ENCODE measurements at places on chromosomes 5 and 9.

- no peak for DNase-seq
These were observed 7.0 kb downstream of the NR5A1 start for GRCh38 chr9:124500028-124500795.

- no peak for DNase-seq
These were observed 10.9 kb upstream of the TMEM161B start for GRCh38 chr5:88279584-88279983.

GRCh38 chr5:88438006-88438405 is 169.4 kb upstream of the TMEM161B start:
- DNase-seq = peak; percentile 0

DNA sequence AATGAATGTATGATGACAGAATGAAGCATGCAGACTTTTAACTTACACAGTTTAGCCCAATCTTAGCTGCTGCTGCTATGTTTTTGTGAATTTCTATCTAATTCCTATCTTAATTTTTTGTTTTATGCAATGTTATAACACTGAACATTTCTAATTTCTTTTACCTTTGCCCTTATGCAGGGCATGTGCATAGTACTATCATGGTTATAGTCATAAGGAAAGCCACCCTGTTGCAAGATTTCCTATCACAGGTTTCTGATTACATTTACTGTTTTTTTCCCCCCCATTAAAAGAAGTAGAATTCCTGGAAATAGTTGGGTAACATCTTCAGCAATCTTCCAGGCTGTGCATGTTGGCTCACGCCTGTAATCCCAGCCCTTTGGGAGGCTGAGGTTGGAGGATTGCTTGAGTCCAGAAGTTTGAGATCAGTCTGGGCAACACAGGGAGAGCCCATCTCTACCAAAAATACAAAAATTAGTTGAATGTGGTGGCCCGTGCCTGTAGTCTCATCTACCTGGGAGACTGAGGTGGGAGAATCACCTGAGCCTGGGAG is 164.4 kb downstream of the KDM4C start:
- no peak for DNase-seq

DNA sequence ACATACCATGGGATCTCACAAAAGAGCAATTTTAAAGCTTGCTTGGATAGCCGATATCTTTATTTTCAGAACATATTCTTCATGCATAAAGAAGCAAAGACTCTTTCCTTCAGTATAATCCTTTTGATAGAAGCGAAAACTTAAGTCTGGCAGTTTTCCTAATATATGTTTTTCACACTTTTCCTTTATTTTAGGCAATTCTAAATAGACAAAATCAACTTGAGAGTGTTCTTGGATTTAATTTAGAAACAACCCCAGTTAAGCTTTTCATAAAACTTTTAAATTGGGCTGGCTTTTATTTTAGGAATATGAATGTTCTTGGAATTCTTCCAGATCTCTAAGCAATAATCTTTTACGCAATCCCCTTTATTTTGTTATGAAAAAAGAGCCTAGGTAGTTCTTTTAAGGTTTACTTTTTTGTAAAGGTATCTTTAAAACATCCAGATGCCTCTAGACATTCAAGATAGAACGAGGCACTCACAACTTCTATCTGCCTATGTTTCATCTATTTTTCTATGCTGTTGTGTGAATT is 51.5 kb upstream of the HSPB3 start:
- peak; percentile 28 for DNase-seq

- DNase-seq = peak; percentile 16
These were observed 15.0 kb upstream of the TEX48 start for GRCh38 chr9:114696814-114697544.

DNA sequence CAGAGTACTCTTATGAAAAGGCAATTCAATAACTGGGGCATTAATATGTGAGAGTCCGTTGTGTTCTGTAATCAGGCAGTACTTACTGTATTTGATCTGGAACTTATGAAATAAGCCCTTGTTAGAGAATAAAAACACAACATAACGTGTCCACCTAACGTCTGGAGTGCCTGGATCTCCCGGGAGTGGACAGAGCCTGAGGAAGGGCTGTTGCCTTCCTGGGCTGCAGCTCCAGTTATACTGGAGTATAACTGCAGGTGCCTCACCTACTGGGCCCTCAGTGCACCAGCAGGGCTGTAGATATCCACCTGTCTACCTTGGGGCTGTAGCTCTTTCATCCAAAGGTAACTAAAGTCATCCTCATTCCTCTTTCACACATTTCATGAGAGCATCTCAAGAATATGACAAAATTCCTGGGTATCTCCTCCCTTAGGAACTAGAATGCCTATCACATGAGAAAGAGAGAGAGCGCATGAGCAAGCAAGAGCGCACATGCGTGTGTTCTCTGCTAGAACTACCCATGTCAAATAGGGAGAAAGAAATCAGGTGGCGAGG is 200.1 kb downstream of the GAPVD1 start:
- no peak for DNase-seq

GRCh38 chr5:14420101-14420811 is 161.3 kb upstream of the OTULINL start:
- no peak for DNase-seq

- DNase-seq = no peak
These were observed 296.4 kb downstream of the TLR4 start for GRCh38 chr9:118000581-118000980.

DNA sequence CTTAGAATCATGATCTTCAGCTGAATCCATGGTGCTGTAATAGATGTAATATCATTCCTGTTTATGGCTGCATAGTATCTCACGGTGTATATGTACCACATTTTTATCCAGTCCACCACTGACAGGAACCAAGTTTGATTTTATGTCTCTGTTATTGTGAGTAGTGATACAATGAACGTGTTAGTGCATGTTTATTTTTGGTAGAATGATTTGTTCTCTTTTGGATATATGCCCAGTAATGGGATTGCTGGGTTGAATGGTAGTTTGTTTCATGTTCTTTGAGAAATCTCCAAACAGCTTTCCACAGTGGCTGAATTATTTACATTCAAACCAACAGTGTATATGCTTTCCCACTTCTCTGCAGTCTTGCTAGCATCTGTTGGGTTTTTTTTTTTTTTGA is 175.1 kb upstream of the CDH10 start:
- DNase-seq = no peak

- DNase-seq = peak; percentile 23
These were observed 19.4 kb upstream of the RNF130 start for GRCh38 chr5:180090769-180091546.

GRCh38 chr9:107389617-107390071 is 99.9 kb downstream of the KLF4 start:
- peak; percentile 62 for DNase-seq

- no peak for DNase-seq
These were observed 41.9 kb downstream of the VAV2 start for GRCh38 chr9:133950192-133950591.

DNA sequence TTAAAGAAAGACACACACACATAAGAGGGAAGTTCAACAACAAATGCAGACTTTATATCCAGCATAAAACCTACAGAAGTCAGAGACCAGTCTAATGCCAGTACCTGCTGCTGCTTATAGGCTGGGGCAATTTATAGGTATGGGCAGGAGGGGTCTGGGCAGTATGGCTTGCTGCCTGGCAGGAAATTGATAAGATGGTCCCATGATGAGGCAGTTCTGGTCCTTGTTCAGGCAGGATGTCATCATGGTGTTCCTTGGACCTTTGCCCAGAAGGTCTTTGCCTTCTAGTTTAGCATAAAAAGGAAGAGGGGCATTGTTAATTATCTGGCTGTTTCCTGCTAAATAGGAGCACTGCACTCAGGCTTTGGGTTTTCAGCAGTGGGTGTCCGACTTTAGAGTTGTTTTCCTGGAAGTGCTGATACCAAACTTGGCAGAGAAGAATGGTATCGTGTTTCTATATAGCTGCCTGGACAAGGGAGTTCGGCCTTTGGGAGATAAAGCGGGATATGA is 10.4 kb upstream of the PDCD1LG2 start:
- peak; percentile 56 for DNase-seq

- DNase-seq = peak; percentile 44
These were observed 15.1 kb downstream of the GPSM1 start for GRCh38 chr9:136342181-136343120.

DNA sequence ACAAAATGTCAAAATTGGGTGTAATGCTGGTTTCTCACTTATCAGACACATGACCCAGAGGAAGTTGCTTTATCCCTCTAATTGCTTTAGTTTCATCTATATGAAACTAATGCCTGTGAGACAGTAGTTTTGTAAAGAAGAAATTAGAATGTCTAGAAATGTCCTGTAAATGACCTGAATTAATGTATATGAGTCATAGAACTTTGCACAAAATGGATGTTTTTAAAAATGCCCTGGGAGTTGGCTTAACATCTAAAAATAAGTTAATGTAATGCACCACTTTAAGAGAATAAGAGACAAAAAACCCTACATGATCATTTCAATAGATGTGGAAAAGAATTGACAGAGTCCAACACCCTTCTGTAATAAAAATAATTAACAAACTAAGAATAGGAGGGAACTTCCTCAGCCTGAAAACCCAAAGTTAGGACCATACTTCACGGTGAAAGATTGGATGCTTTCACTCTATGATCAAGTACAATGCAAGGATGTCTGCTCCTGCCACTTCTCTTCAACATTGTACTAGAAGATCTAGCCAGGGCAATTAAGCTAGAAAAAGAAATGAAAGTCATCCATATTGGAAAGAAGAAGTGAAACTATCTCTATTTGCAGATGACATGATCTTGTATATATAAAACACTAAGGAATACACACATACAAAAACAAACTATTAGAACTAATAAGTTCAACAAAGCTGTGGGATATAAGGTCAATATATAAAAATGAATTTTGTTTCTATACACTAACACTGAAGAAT is 117.9 kb downstream of the MELK start:
- no peak for DNase-seq

GRCh38 chr5:132110195-132110594 is 36.6 kb downstream of the CSF2 start:
- DNase-seq = no peak

DNA sequence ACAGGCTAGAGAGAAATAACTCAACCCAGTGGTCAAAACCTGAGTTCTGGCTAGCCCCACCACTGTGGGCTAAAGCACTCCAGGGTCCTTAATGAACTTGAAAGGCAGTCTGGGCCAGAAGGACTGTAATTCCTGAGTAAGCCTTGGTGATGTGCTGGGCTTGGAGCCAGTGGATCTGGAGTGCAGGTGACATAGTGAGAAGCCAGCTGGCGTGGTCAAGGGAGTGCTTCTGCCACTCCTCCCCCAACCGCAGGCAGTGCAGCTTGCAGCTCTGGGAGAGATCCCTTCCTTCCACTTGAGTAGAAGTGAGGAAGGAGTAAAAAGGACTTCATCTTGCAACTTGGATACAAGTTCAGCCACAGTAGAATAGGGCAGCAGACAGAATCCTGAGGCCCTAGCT is 424.0 kb downstream of the CDH18 start:
- no peak for DNase-seq

GRCh38 chr5:132427281-132428146 is 58.0 kb downstream of the SLC22A5 start:
- DNase-seq = no peak

DNA sequence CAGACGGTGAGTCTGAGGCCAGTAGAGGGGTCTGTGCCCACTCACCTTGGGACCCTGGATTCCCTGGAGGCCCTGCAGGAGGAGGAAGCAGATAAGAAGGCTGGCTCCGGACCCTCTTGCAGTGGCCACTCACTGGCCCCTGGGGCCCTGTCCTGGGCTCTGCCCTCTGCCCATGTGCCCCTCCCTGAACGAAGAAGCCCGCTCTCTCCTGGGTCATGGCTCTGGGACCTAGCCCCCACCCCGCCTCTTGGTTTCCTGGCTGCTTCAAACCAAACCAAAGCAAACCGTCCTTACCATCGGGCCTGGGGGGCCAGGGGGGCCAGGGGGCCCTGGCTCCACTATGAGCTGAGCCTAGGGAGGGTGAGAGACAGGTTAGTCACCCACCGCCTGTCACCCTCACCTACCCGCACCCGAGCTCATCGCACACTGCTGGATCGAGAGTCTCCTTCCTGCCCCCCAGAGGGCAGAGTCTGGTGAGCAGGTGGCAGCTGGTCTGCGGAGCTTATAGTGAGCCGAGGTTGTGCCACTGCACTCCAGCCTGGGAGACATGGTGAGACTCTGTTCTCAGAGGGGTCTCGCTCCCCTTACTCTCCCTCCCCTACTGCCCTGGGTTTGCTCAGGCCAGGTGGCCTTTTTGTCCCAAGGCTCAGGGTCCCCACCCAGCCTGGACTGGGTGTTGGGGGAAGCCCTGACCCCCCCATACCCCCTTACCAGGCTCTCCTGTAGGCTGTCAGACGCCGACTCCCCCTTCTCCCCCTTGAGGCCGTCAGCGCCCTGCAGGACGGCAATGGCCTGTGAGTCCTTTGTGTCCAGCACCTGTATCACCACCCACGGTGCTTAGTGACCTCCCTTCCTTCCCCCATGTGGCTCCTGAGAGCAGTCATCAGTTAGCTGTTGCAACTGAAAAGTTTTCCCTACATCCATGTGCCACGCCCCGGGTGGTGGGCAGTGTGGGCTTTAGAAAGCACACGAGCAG is 15.2 kb upstream of the PHYKPL start:
- no peak for DNase-seq

DNA sequence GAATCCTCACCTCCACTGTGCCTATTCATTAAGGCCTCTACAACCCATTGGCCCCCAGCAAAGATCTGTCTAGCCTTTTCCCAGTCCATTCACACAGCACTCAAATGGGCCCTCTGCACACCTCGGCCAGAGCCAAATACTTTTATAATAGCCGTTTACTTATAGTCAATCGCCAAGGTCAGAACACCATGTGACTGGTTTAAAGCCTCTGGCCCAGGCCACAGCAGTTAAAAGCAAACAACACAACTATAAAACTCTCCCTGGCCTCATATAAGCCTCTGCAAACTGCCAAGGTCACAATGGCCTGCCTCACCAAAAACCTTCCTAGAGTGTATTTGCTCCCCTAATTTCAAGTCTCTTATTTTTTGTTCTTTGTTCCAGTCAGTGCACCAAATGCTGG is 562.6 kb downstream of the CAAP1 start:
- no peak for DNase-seq

DNA sequence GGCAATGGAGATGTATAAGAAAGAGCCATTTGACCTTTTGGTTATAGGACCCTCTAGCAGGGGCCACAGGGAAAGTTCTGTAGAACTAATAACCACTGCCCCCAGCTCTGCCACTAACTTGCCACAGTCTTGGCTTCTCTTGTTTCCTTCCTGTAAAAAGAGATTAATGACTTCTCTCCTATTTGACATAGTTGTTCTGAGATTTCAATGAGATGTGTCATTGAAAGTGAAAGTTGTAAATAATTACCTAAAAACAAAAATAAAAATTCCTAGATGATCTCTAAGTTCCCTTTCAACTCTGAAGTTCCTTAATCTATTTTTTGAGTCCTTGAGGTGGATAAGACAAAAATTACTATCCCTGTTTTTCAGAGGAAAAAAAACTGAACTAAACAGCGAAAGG is 1.4 kb upstream of the KIF12 start:
- no peak for DNase-seq
